ENCODE measurements at places on chromosomes 2 and 18.

DNA sequence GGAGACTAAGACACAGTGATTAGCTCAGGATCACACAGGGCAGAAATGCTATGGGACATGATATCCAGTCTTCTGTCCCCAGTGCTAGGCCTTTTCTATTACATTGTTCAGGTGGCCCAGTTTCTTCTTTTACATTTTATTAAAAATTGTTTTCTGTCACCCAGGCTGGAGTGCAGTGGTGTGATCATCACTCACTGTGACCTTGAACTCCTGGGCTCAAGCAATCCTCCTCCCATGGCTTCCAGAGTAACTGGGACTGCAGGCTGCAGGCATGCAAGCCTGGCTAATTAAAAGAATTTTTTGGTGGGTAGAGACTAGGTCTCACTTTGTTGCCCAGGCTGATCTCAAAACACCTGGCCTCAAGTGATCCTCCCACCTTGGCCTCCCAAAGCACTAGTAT lies 15.4 kb downstream of the PDK1 start:
- DNase-seq: no peak

GRCh38 chr2:52498077-52498750 lies 1269.4 kb upstream of the CHAC2 start:
- DNase-seq: no peak

- no peak for DNase-seq
These were observed 67.7 kb downstream of the REL start for GRCh38 chr2:60948926-60949579.

- no peak for DNase-seq
These were observed 9.8 kb upstream of the MREG start for GRCh38 chr2:216023055-216023648.

- no peak for DNase-seq
These were observed 80.2 kb upstream of the GCFC2 start for GRCh38 chr2:75790814-75791467.

DNA sequence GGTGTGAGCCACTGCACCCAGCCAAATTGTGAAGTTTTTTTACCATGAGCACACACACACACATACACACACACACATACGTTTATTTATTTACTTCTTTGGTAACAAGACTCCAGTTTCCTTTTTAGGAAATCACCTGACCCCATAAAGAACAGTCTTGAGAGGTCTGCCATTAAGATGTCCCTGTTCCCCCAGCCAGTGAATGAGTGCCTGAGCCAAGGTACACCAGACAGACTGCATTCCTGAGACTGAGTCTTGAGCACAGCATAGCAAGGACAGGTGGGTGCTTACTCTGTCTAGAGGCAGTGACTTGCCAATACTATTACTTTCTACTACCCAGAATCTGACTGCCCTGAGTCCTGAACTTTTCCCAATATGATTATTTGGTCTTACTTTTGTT lies 167.2 kb upstream of the SATB2 start:
- DNase-seq: no peak

GRCh38 chr2:85405201-85406059 lies 4.7 kb downstream of the CAPG start:
- DNase-seq: peak; percentile 42

Data from stimulated activated CD8-positive, alpha-beta memory T cell treated with anti-CD3 and anti-CD28 coated beads, Interleukin-2, amount 100 ng/mL, for 1 hour (primary cell).